ENCODE measurements at places on chromosomes 4 and X. TPM values are rescaled to one million over a fixed set of nuclear protein-coding genes. Genes with fewer than 3 reads are reported as not detected.

Gene TEC
- total RNA-seq, result 4.7 TPM

- no peak for DNase-seq
Measured at GRCh38 chrX:137427816-137428215, 138.1 kb upstream of the ZIC3 start.

Gene SHROOM3
- 4.7 TPM for total RNA-seq

- no peak for DNase-seq
Measured at GRCh38 chr4:7201420-7202305, 9.3 kb downstream of the SORCS2 start.

Gene MAGEA2B
- not detected for total RNA-seq
